ENCODE measurements at places on chromosomes 16 and 17.

DNA sequence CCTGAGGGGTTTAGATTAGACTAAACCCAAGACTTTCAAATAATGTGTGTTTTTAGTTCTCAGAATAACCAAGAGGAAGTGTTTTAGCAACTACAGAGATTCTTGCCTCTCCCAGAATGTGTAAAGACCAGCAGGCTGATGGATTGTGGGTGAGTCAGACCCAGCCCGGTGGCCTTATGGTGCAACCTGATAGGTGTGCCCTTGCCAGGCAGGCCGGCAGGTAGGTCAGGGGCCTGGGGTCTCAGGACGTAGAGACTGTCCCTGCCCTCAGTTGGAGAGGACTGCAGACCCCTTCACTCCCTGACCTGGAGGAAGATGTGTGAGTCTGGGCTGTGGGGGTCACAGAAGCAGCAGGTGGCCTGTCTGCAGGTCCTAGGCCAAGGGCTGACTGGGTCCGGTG is 47.2 kb upstream of the ACSF3 start:
- no peak for DNase-seq

- DNase-seq = no peak
These were observed 507 bp downstream of the SERPINF1 start for GRCh38 chr17:1762233-1762900.

GRCh38 chr17:36837195-36837938 is 99.9 kb upstream of the LHX1 start:
- no peak for DNase-seq

- DNase-seq = no peak
These were observed 16.7 kb downstream of the RFFL start for GRCh38 chr17:35046740-35047283.

GRCh38 chr17:78110363-78111015 is 18.1 kb downstream of the TMC6 start:
- no peak for DNase-seq

DNA sequence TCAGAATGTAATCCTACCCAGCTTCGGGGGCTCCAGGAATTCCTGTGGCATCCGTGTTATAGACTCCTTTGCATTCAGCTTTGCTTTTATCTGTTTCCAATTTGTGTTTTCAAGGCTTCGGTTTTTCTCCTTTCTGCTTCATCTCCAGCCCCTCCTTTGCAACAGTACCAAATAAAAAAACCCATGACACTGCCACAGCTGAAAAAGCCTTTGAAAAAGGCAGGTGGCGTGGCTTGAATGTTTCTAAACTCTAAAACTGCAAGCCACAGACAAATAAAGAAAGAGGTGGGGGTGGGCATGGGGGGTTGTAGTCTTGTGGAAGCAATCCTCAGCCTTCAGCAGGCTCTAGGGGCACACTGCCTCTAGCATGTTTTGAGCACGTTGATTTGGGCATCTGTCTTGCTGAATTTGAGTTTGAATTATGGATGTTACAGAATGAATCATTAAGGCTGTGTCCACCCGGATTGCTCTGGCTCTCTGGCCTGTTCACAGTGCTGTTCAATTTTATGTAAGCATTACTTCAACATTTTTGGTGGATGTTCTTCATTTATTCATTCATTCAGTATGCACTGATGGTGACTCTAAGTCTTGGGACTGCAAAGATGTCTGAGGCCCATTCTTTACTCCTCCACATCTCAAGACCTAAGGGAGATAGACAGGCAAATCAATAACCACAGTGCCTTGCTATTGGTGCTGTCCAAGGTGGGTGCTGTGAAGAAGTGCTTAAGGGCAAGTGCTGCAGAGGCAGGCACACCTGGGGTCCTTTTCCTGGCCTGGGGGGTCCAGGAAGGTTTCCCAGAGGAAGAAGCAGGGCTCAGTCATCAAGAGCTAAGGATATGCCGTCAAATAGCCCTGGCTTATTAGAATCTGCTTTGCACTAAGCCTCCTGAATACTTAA is 77.4 kb downstream of the CDH13 start:
- DNase-seq = no peak

DNA sequence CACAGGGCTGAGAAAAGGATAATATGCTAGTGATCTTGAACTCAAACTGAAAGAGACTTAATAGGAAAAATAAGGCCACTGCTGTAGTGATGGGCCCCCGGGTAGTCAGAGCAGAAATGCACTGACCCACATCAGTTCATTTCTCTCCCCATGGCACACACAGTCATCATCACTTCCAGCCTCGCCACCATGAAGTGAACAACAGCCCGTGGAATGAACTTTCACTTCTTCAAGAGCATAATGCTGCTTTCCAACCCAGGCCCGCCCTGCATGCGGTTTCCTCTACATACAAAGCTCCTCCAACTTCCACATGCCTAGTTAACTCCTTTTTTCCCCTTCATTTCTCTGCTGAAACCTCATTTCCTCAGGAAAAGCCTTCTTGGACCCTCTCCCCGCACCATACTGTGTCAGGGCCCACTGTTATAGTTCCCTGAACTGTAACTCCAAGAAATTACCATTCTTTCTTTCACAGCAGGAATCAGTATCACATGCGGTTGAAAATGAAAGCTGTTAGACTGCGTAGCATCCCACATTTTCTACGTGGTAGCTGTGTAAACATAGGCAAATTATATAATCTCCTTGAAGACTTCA is 65.8 kb upstream of the SMIM36 start:
- no peak for DNase-seq

DNA sequence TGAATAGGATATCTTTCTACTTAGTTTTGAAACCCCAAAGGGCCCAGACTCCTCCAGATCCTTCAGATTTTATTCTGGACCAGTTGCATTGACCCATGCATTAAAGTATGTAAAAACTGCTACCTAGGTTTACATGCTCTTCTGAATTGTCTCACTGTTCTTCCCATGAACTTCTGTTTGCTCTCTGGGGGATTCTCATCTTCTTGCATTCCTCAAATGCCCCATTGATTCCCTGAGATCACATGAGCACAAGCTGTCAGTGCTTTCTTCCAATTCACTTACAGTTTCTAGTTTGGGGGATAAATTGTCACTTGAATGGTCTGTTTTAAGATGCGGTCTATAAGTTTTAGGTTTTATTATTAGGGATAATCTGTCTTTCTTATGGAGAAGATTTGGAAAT is 188.9 kb upstream of the KIF2B start:
- DNase-seq = no peak

DNA sequence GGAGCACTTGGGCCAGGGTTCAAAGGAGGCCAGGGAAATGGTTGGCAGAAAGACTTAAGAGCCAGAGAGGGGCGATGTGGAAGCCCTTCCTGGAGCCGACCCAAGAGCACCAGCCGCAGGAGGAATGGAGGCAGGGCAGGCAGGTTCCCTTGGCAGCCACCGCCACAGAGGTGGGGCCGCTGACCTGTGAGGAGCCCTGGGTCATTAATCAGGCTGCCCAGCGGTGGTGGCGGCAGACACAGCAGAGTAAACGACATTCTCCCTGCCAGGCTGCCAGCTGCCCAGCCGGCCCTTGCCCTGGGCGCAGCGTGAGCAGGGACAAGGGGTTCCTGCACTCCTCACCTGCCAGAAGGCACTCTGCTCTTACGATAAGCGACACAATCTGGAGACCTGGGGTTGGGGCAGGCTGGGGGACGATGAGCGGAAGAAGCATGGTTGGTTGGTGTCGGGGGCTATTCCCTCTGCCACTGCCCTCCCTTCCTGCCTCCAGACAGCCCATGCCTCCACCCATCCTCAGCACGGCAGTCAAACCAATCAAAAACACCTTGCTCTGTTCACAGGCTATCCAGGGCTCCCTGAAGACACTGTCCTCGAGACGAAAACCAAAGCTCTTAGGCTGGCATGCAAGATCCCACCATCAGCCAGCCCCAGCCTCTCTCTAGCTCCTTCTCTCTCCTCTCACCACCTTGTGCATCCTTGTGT is 40.9 kb downstream of the PLXDC1 start:
- DNase-seq = no peak

DNA sequence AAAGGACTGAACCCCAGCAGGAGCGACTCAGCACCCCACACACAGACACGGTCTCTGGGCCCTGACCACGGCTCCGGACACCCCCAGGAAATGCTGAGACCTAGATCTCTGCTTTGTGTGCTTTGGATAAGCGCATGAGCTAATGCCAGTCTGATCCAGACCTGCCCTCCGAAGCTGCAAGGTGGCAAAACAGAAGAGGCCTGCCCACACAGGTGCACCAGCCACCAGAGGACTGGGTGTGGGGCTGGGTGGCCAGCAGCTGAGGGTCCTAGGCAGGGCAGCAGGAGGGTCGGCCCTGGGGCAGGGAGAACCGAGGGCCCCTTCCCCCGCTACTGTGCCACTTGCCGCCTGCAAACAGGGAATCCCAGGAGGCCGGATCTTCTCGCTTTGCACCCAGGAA is 30.7 kb upstream of the EIF1 start:
- DNase-seq = no peak

- DNase-seq = no peak
These were observed 596 bp downstream of the UNKL start for GRCh38 chr16:1413684-1414531.

DNA sequence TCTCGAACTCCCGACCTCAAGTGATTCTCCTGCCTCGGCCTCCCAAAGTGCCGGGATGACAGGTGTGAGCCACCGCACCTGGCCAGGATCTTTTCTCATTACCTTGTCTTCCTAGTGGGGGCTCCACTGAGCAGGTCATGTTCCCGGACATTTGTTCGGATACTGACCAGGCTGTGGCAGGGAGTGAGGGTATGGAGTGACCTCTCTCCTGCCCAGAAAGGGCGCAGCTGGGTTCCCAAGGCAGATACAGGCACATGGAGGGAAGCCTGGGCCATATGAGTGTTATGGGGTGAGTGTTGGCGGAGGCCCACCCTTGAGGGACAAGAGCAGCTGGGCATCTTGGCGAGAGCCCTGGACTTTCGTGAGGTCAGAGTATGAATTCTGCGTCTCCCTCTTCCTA is 5.5 kb downstream of the SERPINF1 start:
- DNase-seq = no peak

- DNase-seq = no peak
These were observed 372.5 kb upstream of the CDH8 start for GRCh38 chr16:62408760-62409159.

- no peak for DNase-seq
These were observed 2.7 kb downstream of the UTP18 start for GRCh38 chr17:51263006-51263405.

DNA sequence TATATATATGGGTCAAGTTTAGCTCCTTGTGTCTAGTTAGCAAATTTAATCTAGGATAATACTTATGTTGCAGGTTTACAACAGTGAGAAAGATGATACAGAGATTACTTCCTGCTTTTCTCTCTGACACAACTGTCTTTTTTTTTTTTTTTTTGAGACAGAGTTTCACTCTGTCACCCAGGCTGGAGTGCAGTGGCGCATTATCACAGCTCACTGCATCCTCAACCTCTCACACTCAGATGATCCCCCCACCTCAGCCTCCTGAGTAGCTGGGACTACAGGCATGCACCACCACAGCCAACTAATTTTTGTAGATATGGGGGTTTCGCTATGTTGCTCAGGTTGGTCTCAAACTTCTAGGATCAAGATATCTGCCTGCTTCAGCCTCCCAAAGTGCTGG is 706.9 kb upstream of the SOX9 start:
- no peak for DNase-seq

DNA sequence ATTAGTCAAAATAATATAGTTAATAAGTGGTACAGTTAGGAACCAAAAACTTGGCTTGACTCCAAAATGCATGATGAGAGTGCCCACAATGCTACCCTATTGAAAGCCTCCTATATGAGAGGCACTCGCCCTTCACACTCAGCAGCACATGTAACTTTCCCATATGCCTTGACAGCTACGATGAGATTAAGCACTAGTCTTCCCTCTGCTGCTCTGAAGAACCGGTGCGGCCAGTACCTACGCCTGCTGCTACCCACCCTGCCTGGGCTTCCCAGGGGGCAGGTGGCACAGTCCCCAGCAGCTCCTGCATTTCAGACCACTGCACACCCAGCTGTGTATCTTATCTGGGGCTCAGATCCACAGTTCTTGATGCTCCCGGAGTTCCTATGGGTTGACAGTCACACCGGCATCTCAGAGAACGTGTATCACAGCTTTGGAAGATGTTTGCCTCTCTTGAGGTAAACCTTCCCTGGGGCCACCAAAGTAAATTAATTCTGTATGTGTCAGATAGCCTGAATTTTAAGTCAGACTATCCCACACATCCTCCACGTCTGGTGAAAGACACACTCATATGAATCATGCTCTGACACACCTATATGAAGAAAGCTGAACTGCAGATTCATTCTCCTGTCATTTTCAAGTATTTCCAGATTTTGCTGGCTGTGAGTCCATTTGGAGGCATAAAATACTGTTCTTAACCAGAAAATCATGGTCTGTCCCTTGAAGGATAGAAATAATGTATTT is 77.8 kb downstream of the MYH10 start:
- DNase-seq = no peak

DNA sequence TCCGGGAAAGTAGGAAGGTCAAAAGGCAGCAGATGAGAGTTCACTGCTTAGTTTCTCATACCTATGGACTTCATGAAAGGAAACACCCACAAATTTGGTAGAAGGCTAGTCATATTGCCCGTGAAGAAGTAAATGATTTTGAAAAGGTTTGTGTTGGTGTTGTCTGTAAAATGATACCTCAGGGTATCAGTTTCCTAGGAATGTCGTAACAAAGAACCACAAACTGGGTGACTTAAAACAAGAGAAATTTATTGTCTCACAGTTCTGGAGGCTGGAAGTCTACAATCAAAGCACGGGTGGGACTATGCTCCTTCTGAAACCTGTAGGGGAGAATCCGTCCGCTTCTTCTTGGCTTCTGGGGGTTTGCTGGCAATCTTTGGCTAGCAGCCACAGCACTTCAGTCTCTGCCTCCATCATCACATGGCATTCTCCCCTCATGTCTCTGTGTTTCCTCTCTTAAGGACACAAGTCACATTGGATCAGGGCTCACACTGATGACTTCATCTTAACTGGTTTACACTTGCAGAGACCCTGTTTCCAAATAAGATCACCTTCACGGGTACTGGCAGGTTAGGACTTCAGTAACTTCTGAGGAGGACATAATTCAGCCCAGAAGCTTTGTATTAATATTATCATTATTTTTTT is 2.0 kb upstream of the NAE1 start:
- DNase-seq = no peak

DNA sequence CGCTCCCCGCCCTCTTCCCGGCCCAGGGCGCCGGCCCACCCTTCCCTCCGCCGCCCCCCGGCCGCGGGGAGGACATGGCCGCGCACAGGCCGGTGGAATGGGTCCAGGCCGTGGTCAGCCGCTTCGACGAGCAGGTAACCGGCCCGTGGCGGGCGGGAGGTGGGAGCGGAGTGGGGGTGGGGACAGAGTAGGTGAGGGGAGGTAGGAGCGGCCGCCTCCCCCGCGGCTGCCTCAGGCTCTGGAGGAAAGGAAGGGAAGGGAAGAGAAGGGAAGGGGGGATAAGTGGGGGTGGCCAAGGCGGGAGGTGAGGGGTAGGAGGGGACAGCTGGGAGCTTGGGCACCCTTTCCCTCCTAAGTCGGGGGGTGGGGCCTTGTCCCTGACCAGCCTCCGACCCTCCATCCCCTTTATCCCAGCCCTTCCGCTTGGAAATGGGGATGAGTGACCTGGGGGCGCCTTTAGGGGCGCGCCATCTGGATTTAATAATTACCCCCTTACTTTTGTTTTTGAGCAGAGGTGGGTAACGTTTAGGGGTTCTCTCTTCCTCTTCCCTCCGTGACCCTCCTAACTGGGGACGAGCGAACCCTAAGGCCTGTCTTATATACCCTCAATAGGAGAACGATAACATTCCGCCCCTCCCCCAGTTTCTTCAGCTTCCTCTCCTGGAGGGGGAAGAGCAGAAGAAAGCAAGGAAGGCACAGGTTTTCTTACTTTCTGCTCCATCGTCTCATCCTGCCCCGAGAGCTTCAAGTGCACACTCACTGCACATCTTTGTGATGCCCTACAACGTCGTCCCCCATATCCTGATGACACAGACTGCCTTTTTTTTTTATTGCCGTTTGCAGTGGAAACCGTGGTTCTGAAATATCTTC is 694 bp downstream of the NF1 start:
- DNase-seq = no peak

- no peak for DNase-seq
These were observed 18.3 kb downstream of the CDC42EP4 start for GRCh38 chr17:73293480-73293911.

Measured in hippocampal formation (tissue), 2 donors.